MM.1S (cell line): ENCODE measurements at places on chromosomes 16 and 17.

DNA sequence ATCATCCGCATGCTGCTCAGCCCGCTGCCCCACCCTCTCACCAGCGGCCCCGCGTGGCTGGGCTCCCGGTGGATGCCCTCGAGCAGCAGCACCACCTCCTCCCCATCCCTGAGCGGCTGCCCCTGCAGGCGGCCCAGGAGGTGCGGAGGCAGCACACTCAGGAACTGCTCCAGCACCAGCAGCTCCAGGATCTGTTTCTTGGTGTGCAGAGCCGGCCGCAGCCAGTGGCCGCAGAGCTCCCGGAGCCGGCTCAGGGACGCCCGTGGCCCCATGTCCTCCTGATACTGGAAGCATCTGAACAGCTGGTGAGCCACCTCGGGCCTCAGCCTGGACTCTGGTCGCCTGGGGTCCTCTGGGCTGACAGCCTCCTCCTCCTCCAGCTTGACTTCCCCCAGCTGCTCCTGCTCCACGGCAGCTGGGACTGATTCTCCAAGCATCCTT, 6.6 kb downstream of the ZSCAN10 start:
- DNase-seq: no peak

DNA sequence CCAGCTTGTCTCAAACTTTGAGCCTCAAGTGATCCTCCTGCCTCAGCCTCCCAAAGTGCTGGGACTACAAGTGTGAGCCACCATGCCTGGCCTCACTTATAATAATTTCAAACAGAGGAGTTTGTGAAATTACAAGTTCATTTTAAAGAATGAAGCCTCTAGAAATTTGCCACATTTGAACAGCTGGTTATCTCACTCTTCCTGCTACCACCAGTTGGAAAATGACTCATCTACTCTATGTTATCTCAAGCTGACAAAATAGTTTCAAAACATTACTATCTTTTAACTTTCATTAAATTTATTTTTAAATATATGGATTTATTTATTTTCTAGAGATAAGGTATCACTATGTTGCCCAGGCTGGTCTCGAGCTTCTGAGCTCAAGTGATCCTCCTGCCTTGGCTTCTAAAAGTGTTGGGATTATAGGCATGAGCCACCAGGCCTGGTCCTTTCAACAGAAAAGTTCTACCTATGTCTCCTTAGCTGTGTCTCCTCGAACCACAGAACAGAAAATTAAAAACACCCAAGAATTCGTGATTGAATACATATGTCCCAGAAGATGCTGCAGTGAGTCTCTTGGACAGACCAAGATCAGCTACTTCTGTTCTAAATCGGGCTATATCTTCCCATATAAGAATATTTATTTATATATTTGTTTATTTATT, 47.6 kb downstream of the MYH13 start:
- no peak for DNase-seq

DNA sequence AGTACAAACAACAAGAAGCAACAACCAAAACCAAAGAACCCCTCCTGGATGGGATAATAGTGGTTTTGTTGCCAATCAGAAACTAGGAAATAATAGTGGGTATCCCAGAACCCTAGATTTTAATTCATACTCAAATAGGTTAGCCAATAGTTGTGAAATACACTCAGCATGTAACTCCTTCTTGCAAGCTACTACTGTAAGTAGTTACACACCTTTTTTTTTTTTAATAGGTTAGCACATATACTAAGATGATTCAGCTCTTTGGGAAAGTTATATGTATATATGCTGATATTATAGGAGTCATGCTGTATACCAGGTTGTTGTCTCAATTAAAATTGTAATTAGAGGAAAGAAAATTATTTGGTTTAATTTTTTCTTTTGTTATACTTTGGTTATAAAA, 92.5 kb upstream of the HAS3 start:
- DNase-seq: no peak

- peak; percentile 62 for DNase-seq
Observed at GRCh38 chr16:9008601-9009260, 45.0 kb upstream of the USP7 start.

DNA sequence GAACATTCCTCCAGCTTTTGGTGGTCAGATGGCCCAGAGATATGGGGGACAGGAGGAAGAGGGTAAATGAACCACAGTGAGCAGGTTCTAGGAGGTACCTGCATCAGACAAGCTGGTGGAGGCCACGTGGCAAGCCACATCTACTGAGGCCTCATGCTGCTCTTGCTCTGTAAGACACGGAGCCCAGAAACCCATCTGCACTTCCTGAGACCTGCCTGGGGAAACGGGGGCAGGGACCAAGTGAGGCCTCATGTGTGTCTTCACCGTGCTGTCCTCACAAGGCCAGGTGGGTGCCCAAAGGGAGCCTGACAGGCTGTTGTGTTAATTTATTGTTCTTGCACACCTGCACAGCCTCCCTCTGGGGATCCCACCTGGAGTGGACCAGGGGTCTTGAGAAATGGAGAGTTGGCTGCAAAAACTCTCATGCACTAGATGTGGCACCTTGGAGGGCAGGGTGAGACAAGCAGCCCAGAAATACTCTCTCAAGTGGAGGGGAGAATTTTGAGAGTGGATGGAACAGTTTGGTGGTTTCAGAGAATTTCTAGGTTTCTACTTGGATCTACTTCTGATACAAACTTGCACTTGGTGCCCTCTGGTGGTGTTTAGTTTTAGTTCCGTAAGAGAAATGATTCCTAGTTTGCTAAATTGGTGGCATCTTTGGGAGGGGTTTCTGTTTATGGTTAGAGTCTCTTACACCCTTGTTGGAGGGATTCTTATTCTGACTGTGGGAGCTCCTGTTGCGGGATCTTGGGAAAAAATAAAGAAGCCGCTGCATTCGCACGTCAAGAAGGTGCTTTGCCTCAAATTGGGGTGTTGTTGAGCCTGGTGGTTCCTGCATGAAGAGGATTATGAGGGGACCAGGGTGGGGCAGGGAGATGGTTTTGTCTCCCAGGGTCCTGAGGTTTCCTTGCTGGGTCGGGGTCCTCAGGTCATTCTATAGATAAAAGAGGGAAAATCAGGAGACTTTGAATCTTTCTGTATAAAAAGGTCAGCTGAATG, 47.5 kb downstream of the SLC6A2 start:
- DNase-seq: peak; percentile 64

- peak; percentile 9 for DNase-seq
Observed at GRCh38 chr16:87076950-87077749, 240.0 kb downstream of the C16orf95 start.

- peak; percentile 14 for DNase-seq
Observed at GRCh38 chr16:21950782-21951521, 2.2 kb upstream of the UQCRC2 start.

GRCh38 chr17:76462556-76463290, 4.7 kb upstream of the AANAT start:
- DNase-seq: peak; percentile 42

DNA sequence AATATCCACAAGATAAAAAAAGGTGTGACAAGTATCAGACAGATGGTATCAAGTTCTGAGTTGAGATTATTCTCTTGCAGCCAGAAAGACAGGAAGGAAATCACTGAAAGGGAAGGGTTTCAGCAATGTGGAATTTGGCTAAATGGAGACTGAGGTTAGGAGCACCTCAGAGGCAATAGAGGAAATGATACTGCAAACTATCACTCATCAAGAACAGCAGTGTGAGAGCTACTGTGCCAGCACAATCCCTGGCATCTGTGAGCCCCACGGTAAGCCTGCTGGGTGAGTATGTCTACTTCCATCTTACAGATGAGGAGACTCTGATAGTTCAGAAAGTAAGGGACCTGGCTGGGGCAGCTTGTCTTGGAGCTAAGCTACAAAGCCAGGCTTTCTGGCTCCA, 162.0 kb downstream of the SALL1 start:
- DNase-seq: peak; percentile 25

GRCh38 chr16:58882292-58882691, 148.2 kb upstream of the GOT2 start:
- no peak for DNase-seq

GRCh38 chr17:66443166-66443565, 140.8 kb downstream of the PRKCA start:
- DNase-seq: no peak

GRCh38 chr16:728890-729744, 2.2 kb downstream of the HAGHL start:
- DNase-seq: no peak

DNA sequence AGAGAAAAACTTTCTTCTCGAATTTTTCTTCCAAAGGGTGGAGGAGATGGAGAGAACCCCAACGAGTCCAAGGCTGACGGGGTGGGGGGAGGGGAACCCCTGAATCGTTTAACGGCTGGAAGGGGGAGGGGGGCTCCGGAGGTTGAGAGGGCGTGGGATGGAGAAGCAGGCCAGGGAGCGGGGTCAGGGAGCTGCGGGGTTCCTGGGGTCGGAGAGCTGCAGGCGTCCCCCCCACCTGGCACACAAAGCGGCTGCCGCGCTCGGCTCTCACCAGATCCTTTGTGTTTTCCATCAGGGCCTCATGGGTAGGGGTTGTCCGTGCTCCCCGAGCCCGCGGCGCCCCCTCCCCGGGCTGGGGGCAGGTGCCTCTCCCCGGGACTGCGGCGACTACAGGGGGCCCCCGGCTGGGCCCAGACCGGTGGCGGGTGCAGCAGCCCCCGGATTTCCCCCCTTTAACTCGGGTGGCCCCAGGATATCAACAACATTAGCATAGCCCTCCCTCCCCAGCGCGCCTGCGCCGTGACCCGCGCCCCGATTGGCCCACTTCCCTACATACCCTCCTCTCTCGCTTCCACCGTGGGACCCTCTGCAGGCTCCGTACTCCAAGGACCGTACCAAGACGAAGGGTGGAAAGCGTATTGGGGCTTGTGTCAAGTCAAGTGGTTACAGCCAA, at the start of gene MBTD1:
Gene MBTD1 (minus strand): TSS at position 486 of the 673 bp plus-strand sequence. CDS start 34,888 bp downstream, outside the sequence.
- peak; percentile 94 for DNase-seq

GRCh38 chr16:17817260-17817659, 346.5 kb upstream of the XYLT1 start:
- no peak for DNase-seq

GRCh38 chr17:36149296-36149820, 27.1 kb downstream of the TBC1D3B start:
- no peak for DNase-seq
